ENCODE measurements at places on chromosomes 5 and 9.

DNA sequence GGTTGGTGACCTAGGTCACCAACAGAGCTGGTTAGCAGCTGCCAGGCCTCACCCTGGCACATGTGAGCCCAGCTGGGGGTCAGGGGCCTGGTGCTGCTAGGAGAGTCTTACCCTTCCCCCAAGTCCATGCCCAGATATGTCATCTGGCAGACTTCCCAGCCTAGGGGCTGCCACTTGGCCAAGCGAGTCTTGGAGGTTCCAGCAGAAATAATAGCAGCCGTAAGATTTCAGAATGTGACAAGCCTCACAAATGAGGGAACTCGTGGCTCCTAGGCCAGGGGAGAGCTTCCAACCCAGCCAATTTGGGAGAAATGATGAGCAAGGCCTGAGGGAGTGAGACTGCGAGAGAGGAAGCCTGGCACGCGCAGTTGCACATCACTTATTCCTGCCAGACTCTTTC is 11.1 kb downstream of the URM1 start:
- no peak for DNase-seq

DNA sequence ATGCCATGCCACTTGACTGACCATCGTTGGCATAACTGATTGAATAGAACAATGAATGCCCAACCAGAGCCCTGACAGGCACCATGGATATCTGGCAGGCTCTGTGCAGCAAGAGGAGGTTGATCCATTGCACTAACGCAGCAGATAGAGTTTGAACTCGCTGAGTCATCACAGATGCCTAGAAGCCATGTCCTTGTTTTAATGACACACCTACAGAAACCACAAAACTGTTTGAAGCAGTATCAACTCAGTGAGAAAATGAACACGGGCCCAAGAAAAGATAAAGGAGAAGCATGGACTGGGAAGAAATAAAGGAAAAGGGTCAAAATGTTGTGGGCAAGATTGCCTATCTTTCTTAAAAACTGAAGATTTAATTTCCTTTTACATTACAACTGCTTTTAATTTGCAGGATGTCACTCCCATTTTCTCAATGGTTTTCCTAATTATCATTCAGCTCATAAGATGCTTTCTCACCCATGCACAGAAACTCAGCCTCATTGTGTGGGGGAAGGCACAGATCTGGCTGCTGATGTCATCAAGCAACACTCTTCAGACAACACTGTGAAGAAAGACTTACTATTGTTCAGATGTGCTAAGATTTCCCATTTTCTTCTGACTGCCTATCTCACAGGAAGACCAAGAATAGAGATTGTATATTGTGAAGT is 129.0 kb downstream of the PIK3R1 start:
- no peak for DNase-seq

DNA sequence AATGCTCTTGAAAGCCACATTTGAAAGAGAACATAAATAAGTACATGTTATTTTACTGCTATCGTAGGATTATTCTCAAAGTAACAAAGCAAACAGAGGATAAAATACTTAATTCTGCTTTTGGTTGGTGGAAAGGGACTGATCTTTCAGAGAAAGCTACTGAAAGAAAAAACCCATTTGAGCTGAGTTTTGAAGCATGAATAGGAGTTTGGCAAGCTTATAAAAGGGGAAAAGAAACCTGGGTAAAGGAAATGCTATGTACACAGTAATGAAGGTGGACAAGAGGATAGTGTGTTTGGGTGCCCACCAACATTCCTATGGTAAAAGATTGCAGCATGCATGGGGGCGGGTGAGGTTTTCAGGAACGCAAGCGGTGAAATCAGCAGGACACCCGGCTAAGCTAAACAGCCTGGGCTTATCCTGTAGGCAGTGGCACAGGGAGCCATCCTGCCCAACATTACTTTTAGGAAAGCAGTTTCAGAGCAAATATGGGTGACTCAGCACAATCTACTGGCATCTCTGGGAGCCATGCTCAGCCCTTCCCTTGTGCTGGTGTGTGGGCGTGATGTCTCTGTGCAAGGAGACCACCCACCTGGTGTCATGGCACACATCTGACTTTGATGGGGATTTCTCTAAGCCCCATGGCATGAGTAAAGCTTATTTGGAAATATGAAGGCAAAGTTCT is 673.9 kb upstream of the KLF4 start:
- DNase-seq, result no peak

GRCh38 chr9:77277719-77278118 is 100.4 kb downstream of the VPS13A start:
- no peak for DNase-seq

- no peak for DNase-seq
These were observed 17.8 kb upstream of the ZNF618 start for GRCh38 chr9:113858282-113858681.

DNA sequence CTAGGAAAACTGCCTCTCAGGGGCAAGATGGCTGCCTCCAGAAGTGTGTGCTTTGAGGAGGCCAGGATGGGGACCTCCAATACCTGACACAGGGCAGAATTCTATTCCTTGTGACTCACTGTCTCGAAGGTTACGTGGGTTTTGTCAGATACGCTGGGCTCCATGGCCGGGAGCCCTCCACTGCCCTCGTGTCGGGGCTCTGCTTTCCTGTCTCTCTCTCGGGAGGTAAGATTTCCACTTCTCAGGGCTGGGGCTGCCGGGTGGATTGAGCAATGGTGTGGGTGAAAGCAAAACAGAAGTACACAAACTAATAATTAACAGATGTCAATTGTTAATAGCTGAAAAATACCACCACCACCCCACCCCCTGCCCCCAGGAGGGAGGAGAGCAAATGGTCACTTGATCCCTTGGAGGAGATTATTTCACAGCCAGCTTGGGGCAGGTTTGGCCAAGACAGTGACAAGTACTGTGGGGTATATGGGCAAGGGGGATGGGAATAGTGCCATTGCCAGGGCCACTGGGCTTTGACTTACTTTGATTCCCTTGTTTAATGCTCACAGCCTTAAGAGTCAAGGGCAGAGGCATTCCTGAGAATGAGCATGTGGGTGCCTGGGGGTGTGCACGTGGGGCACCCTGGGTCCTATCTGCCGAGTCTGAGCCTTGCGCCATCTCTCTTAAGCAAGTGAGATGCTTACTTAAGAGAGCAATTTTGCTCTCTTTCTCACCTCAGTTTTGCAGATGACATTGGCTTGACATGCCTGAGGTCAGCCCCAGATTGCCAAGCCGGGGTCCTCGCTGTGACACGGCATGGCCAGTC is 28.8 kb upstream of the DAB2IP start:
- DNase-seq, result no peak

Measured in NCI-H1105 (cell line).